ENCODE measurements at places on chromosomes 16 and 17. TPM values are rescaled to one million over a fixed set of nuclear protein-coding genes. Genes with fewer than 3 reads are reported as not detected.

DNA sequence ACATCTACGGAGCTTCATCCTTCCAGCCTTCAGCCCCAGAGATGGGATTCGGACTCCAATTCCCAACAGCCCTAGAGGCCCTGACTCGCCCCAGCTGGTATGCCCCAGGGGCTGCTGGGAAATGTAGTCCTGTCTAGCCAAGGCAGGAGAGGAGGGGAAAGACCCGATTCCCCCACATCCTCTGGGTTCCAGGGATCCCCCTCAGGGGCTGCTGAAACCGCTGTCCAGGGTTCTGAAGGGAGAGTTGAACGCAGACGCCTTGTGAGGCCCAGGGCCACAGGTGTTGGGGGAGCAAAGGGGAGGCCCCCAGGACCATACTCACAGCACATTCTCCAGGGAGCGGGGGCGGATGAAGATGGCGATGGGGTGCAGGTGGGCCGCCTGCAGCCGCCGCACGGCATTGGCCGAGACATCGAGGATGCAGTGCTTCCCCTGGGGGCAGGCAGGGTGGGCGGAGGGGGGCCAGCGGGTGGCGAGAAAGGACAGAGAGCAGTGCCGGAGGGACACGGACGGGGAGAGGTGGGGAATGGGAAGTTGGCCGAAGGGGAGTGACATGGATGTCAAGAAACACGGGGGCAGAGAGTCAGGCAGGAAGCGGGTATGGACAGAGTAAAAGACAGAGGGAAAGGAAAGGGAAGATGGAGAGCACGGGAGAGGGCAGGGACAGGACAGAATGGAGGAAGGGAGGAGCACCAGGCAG, 12.6 kb upstream of the ASGR1 start:
- DNase-seq: peak; percentile 75

DNA sequence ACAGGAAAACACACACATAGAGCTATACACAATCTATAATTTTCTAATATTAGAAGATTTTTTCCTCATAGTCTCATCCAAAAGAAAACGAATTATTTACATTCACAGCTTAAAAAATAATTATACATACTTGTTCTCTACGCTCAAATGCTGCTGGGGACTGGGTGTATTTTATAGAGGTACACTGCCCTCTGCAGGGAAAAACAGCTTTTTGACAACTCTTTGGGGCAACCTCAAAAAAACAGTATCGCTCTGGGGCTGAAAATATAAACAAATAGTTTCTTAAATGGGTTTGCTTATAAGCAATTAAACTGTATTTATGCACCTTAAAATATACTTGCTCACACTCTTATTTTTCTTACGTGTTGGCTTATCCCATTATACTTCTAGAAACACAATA, 261.8 kb upstream of the PSMD7 start:
- no peak for DNase-seq

DNA sequence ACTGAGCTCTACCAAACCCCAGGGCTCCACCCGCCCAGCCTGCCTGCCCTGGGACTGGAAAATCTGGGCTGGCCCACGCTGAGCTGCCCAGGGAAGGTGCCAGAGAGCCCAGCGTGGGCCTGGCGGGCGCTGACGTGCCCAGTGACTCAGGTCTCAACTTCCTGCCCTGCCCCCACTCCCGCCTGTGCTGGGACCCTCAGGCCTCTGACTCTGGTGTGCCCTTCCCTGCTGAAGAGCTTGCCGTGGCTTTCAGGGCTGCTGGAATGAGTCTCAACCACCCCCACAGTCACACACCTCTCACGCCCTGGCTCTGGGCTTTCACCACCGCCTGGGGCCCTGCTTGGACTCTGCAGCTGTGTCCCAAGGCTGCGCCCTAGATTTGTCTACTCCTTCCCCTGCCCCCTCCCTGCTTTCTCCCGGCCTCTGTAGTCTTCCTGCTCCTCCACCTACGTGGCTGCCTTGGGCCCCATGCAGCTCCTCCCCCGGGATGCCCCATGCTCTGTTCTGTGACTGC, 10.4 kb downstream of the LLGL1 start:
- DNase-seq: peak; percentile 72

DNA sequence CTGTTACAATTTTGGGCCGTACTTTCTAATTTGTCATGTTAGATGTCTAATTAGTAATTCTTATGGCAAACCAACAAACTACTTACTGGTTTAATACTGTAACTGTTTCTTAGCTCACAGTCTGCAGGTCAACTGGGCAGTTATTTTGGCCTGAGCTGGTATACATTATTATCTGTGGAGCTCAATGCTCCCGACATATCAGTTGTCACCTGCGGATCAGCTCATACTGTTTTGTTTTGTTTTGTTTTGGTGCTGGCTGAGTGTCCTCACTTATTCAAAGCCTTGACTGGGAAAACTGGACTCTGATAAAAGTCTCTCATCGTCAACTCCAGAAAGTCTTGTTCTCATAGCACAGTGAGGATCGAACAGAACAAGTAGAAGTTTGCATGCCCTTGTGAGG, 1060.6 kb upstream of the CDH8 start:
- no peak for DNase-seq

GRCh38 chr17:13542636-13543035, 59.1 kb downstream of the HS3ST3A1 start:
- DNase-seq: no peak

DNA sequence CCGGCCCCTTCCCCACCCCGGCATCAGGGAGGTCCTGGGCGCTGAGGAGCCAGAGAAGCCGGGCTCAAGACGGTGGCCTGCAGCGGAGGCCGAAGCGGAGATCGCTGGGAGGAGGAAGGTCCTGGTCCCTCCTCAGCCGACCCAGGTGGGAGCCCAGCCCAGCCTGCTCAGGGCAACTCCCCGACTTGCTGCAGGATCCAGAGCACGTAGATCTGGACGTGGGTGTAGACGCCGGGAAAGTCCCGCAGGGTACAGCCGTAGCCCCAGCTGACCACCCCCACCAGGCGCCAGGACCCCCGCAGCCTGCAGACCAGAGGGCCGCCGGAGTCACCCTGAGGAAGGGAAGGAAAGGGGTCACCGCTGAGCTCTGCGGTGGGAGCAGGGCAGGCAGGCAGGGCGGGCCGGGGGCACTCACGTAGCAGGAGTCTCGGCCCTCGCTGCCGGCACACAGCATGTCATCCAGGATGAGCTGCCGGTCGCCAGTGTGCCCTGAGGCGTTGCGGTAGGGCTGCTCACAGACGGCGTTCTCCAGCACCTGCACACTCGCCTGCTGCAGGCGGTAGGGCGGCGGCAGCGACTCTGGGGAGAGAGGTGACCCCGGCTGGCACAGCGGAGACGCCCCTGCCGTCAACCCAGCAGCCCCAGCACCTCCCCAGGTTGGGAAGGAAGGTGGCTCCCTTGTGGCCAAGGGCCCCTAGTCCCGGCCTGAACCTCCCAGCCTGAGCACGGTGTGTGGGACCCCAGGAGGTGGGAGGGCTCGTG, 5.4 kb downstream of the TPSD1 start:
- DNase-seq: peak; percentile 20

- DNase-seq: no peak
Observed at GRCh38 chr16:75921281-75921680, 195.0 kb upstream of the CPHXL start.

DNA sequence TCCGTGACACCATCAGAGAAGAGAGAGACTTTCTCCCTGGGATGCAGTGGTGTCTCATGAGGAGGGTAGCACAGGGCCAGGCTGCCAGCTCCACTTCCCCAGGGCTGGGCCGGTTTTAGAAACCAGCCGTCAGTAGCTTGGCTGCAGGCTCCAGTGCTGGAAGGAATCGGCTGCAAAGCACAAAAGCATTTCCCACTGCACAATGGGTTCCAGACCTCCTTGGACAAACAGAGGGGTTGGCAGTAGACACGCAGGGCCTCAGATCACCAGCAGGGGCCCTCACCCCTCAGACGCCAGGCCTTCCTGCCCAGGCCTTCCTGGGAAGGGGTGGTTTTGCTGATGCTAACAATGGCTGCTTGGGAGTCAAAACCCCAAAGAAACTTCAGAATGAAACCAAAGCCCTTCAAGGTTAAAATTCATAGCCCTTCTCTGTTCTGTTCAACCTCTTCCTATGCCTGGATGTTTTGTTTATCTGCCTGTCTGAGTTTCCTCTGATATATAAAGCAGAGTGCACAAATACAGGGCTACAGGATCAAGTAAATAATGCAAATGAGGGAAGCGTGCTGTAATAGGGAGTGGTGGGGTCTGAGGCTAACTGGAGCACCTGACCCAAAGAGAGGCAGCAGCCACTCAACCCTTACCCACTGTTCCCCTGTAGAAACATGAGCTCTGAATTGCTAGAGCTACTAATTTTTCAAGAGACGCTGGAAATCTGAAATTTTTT, 26.2 kb downstream of the TEKT5 start:
- no peak for DNase-seq

DNA sequence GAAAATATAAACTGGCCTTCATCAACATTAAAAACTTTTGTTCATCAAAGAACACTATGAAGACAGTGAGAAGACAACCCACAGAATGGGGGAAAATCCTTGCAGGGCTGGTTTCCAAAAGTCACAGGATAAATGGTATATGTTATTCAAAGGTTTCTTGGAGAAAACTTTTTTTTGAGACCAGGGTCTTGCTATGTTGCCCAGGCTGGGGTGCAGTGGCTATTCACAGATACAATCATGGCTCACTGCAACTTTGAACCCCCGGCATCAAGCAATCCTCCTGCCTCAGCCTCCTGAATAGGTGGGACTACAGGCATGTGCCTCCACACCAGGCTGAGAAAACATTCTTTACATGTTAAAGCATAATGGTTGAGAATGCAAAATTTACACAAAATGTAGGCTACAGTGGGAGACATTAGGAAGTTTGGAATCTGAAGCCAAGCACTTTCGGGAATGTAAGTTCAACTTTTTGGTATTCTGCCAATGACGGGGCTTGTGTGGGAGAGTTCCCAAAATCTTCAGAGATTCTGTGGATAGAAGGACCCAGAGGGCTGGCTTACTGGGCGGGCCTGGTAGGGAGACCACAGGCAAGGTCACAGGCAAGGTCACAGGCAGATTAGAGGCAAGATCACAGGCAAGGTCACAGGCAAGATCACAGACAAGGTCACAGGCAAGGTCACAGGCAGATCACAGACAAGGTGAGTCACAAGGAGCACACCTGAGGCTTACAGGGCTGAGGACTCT, 24.2 kb upstream of the ATP2A3 start:
- DNase-seq: no peak

DNA sequence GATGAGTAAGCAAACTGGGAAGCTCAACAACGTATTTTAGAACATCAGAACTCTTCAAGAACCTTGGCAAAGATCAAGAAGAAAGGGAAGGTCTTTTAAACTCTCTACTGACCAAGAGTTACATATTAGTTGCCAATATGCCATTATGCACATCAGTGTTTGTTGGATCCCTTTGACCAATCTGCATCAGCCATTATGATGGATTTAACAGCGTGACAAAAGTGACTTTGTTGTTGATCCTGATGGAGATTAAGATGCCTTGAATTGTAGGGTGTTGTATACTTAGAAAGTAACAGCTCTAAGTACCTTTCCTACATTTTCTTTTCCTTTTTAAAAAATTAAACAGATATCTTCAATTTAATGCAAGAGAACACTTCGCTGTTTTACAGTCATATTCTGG, 108.5 kb downstream of the CA4 start:
- no peak for DNase-seq

DNA sequence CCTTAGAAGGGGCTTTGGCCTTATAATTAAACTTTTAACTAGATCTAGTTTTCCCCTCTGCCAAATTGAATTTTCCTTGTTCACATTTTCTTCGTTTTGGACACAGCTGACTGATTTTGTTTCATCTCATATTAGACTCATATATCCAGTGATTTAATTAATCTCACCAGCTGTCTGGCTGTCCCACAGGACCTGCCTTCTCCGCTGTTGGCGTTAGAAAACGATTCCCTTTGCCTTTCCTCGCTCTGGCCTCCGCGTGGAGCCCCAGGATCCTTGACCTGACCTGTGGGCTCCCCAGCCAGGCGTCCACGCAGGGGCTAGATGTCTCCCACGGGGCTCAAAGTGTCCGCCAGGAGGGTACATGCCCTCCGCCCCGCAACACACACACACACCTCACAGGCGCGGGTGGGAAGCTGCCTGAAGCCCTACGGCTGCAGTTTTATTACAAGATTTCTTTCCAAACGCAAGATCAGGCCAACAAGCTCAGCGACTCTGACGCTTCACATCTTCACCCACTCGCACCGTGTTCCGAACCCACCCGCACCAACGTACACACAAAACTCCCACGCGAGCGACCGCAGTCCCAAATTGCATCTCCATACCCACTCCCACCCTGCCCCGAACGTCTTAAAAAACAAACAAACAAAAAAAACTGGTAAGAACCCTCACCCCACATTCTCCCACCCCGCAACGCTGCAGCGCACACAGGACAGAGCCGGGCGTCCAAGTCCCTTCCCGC, 1.1 kb downstream of the RPRML start:
- DNase-seq: no peak

GRCh38 chr17:80476877-80477646, 655 bp upstream of the NPTX1 start:
- peak; percentile 47 for DNase-seq

DNA sequence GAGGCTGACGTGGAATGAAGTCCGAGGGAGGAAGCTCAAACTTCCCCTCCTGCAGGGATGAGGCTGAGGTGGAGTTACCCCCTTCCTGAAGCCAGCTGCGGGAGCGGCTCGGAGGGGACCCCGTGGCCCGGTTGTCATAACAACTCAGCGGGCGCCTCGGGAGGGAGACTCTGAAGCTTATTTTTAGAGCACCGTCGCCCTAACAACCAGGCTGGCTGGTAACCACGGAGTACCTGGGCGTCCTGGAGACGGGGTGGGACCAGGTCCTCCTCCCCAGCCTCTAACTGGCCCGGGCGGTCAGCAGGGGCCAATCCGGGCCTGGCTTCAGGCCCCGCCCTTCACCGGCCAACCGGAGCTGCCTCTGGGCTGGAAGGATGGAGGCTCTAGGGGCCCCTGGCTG, 27.7 kb downstream of the NECAB2 start:
- no peak for DNase-seq

Gene PRAC1
- total RNA-seq: not detected

Gene CCL13
- 4.3 TPM for total RNA-seq

All from right cardiac atrium (tissue), 5 donors.